Stimulated activated effector memory CD8-positive, alpha-beta T cell treated with anti-CD3 and anti-CD28 coated beads, Interleukin-12 subunit alpha, Interleukin-12 subunit beta, amount 100 ng/mL, for 72 hours (primary cell): ENCODE measurements at places on chromosomes 7 and 10.
A peak's percentile ranks its signal among the peaks of the same experiment; 100 is the strongest.

DNA sequence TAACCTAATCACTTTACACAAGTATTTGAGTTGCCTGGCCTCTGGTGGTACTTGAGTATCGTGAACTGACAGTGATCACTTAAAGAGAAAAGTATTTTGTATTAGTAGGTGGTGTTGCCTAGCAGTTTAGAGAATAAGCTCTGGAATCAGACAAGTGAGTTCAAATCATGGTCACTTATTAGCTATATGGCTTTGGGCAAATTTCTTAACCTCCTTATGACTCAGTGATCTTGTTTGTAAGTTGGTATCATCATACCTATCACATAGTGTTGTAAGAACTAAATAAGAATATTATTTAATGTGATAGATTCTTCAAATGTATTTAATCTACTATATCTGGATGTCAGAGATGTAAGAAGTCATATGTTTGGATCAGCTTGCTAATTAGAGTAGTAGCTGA, 163.8 kb downstream of the RNF133 start:
- DNase-seq, result no peak

- DNase-seq, result no peak
These were observed 5.1 kb downstream of the PRXL2A start for GRCh38 chr10:80413271-80413996.

DNA sequence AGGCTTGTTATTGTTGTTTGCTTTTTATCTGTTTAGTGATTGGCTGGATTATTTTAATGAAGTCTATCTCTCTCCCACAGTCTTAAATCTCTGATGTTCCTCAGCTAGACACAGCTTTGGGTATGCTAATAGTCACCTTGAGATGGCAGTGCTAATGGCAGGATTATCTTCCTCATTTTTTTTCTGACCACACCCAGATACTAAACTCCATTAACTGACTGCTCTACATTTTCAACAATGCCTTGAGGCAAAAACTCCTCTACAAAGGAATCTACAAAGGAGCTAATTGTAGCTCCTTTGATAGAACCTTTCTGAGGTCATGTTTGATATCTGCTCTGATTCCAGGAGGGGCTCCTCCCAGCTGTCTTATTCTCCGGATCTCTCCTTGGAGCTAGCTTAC, 122.6 kb downstream of the HBP1 start:
- DNase-seq, result no peak

DNA sequence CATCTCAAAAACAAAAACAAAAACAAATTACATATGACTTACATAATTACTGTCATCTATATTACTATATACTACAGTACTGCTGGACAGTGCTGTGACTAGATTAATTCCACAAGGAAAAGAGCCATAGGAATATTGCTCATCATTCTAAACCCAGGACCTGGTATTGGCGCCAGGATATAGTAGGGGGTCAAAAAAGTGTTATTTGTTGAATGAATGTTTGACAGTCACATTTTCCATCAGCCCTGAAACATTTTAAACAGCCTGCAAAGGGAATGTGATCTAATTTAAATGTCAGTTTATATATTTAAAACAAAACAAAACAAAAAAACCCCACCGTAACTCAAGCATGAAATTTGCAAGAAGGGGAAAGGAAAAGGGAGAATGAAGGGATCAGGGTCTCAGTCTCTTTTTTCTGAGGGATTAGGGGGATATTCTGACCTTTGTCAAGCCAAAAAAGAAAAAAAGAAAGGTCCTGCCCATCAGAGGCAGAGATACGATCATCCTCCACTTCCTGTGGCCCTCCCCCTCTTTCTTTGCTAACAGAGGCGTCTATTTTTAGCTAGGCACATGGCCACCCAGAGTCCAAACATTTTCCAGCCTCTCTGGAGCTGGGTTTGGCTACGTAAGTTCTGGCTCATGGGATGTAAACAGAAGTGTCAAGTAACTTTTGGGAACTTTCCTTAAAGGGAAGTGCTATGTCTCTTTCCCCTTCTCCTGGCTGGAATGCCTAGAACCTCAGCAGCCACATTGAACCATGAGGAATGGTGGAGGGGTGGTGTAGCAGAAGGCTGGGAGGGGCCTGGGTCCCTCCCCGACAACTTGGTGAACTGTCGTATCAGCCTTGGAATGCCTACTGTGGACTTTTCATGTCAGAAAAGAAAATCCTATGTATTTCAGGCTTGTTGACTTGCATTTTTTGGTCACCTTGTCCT, 44.6 kb upstream of the DLG5 start:
- no peak for DNase-seq

- no peak for DNase-seq
These were observed 78.2 kb upstream of the SEC61G start for GRCh38 chr7:54837168-54837567.

DNA sequence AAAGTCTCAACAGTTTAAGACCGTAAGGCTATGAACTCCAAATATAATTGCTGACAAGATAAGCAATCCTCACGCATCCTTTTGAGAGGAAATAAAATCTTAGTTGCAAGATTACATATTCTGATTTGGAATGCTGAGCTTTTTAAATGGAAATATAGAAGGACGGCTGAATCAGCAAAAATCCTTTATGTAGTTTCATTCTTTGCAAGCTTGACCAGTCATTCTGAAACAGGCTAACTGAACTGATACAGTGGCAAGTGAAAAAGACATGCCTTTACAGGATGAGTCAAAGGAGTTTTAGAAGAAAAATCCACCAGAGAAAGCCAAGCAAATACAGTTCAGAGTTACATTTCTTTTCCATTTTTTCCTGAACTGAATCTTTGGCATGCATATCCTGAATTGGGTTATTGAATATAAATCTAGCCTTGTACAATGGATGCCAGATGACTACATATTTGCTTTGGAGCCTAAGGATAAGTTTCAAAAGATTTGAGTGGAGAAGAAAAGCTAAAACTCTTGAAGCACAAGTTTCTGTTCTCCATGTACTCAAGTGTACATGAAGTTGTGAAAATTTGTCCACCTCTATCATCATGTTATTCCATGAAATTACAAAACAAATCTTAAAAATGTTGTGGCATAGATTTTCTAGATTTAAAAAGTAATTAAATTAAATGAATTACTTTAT, 4.4 kb downstream of the VIM start:
- no peak for DNase-seq

GRCh38 chr7:87687653-87688254, 59.6 kb downstream of the RUNDC3B start:
- DNase-seq, result no peak

GRCh38 chr10:35336084-35336831, at the start of gene CCNY:
CCNY (plus strand) TSS chr10:35336509; CDS start chr10:35337054, 545 bp downstream.
- peak; percentile 57 for DNase-seq

DNA sequence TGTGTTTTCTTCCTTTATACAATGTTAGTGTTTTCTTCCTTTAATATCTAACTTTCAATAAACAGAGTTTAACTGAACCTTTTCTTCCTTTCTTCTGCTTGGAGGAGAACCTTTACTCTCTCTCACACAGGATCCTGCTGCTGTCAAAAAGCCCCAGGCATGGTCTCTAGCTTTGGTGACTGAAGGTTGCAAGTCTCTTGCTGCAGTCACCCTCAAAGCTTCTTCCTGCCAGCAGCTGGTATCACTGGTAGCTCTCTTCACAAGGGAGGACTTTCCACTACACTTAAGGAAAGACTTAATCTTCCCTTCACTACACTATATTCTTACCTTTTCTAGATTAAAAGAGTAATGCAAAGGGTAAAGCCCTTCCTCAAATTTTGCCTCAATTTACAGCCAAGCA, 153.4 kb downstream of the SGMS1 start:
- no peak for DNase-seq

DNA sequence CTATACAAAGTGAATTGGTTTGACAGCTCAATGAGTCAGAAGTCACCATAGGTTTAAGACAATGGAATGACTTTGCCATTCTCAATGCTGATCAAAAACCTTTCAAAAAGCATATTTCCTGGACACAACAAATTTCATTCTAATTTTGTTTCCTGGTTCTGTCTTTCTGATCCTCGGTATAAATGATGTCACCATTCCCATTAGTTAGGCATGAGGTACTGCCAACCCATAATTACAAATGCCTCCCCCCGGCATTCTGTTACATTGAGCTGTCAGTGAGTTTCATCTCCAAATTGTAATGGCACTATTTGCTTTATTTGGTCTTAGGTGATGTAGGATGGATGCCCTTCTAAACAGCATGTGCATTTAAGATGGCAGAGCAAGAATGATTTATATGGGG, 81.7 kb upstream of the NFE2L3 start:
- DNase-seq, result no peak

DNA sequence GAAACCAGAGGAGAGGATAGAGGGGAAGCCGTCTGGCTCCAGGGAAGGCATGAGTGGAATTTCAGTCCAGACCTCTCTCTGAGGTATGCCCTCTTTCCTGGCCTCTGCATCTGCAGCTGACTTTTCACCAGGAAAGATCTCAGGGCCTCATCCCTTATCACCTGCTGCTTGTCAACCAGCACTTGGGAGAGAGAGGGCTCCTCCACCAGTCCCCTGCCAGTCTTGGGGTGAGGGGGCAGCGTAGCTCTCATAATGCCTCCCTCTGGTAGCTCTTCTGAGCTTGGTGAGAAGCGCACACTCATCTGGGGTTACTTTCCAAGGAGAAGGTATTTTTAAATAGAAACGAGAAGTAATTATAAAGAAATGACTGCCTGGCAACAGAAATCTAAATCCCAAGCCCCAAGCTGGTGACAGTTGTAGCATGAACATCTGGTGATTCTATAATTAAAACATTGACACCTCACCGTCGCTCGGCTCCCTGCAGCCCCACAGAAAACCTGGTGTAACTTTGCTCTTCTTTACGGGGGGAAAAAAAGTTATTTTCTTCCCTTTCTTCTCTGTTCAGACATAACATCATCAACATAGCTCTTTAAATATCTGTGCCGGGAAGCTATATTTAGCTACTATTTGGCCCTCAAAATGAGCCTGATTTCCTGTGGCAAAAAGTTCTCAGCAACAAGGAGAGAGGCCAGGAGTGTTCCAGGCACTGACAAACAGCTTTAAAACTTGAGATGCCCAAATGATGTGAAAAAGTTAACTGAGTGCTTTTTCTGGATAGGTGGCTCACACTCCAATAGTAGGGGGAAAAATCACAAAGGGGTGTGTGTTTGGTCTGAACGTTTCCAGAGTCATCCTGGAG, 26.9 kb downstream of the HIP1 start:
- no peak for DNase-seq

- DNase-seq, result no peak
These were observed 183.1 kb upstream of the HDAC9 start for GRCh38 chr7:18312482-18312881.

- DNase-seq, result no peak
These were observed 40.8 kb downstream of the TAS2R41 start for GRCh38 chr7:143518521-143518920.

GRCh38 chr7:141045842-141046620, 27.8 kb upstream of the TMEM178B start:
- DNase-seq, result no peak

DNA sequence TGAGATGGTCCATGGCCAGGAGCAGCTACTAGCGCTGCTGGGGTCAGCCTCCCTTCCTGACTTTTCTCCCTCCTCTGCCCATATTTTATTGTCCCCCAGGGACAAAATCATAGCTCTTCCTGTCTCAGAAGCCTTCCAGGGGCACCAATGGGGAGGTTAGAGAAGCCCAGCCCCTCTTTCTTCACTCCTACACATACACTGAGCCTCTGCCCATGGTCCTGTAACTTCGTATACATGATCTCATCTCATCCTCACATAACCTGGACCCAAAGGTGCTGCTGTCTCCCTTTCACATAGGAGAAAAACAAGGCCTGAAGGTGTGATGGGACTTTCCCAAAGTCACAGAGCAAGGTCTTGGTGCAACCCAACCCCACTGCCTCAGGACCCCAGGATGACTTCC, 2.5 kb downstream of the SRRM3 start:
- no peak for DNase-seq

DNA sequence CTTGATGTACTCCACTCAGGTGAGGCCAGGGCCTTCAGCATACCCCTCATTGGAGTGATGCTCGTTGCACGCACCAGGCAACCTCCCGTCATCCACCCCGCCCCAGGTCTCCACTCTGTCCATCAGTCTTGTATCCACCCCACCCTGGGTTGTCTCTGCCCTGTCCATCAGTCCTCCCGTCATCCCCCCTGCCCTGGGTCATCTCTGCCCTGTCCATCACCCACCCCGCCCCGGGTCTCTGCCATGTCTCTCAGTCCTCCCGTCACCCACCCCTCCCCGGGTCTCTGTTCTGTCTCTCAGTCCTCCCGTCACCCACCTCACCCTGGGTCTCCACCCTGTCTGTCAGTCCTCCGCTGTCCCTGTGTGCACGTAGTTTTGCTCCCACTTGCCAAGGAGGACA, 59.9 kb downstream of the WDR37 start:
- no peak for DNase-seq

DNA sequence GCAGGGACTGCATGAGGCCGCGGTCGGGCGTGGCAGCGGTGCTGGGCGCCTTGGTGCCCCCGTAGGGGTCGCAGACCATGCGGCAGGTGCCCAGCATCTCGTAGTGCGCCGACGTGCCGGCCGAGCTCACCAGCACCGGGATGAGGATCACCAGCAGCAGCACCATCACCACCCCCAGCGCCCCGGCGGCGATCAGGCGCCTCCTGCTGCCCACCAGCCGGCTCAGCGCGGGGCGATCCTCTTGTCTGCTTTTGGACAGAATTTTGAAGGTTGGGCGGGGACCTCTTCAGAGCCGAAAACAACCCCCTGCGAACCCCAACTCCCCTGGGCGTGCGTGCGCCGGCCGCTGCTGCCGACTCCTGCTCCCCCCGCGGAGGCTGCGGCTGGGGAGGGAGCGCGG, 779 bp downstream of the C1QL3 start:
- DNase-seq, result peak; percentile 74

DNA sequence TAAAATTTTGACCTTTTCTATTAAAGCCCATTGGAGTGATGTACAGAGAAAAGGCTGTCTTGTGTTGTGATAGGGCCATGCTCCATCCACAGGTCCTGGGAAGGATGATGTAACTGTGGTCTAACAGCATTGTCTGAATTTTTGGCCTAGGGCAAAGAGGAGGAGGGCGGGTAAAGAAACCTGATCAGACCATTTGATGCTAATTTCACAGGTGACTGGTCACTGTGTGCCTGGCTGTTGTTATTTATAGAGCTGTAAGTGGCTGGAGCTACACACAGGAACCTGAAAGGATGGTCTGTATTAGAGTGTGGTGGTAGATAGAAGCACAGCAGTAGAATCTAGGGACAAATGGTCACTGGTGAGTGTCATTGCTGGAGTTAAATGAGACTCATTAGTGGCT, 182.1 kb downstream of the AUTS2 start:
- DNase-seq, result no peak

DNA sequence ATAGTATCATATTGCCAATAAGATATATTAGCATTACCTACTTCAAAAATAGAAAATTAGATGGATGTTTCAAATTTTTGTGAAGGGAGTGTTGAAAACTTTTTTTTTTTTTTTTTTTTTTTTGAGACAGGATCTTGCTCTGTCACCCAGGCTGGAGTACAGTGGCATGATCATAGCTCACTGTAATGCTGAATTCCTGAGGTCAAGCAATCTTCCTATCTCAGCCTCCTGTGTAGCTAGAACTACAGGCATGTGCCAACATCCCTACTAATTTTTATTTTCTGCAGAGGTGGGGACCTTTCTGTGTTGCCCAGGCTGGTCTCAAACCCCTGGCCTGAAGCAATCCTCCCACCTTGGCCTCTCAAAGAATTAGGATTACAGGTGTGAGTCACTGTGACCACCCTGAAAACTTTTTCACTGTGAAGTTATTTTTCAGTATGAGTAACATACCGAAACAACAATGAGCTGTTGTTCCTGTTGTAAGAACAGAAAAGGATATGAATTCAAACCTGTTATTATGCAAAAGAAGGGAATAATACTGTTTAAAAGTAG, 266.9 kb downstream of the NEBL start:
- no peak for DNase-seq

- no peak for DNase-seq
These were observed 942.5 kb upstream of the ZWINT start for GRCh38 chr10:57303566-57303965.

GRCh38 chr10:129028451-129028850, 438.6 kb upstream of the MGMT start:
- no peak for DNase-seq
